ENCODE measurements at places on chromosomes 4 and X.

- no peak for DNase-seq
Measured at GRCh38 chrX:51215266-51215665, 117.4 kb upstream of the NUDT10 start.

GRCh38 chrX:50812995-50813842 lies 775 bp downstream of the SHROOM4 start:
- no peak for DNase-seq

GRCh38 chr4:167084321-167084720 lies 150.0 kb downstream of the SPOCK3 start:
- no peak for DNase-seq

GRCh38 chrX:98405376-98405775 lies 1521.7 kb downstream of the RPA4 start:
- DNase-seq = no peak

GRCh38 chr4:138393886-138394610 lies 151.9 kb upstream of the SLC7A11 start:
- no peak for DNase-seq

DNA sequence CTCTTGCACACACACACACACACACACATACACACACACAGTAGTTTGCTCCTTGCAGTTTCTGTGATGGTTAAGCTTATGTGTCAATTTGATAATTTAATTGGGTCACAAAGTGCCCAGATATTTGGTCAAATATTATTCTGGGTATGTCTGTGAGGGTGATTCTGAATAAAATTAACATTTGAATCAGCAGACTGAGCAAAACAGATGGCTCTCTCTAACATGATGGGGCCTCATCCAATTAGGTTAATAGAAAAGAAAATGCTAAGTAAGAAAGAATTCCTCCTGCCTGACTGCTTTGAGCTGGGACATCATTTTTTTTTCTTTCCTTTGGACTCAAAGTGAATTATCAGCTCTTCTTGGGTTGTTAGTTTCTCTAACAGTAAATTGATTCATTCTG lies 191.2 kb upstream of the INTU start:
- DNase-seq = no peak

DNA sequence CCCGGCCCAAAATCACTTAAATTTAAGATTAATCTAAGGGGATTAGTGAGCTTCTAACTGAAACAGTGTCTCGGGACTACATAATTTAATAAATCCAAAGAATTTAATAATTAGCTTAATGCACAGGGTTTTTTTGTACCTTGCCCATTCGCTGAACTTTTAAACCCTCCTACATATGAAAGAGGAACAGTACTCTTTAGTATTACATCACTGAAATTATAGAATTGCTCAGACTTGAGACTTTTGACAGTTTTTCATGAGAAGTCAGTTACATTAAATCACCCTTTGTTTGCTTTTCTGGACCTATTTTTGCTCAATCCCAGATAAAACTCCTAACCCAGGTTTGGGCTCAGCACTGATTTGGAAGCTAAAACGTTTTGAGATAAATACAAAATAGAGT lies 2.4 kb upstream of the TADA2B start:
- no peak for DNase-seq

GRCh38 chr4:79869597-79870237 lies 203.3 kb downstream of the ANTXR2 start:
- no peak for DNase-seq

DNA sequence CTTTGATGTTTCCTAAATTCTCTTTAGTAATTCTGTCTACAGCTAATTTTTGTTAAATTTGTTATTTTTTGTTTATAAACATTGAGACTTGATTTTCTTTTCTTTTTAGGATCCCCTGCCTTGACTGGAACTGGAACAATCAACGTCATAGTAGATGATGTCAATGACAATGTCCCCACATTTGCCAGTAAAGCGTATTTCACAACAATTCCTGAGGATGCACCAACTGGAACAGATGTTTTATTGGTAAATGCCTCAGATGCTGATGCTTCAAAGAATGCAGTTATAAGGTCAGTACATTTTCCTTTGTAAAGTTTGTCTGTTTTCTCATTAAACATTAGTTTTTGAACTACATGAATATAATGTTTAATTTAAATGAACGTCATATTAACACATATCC lies 119.4 kb downstream of the FAT4 start:
- DNase-seq = no peak

GRCh38 chr4:24508541-24508940 lies 75.8 kb downstream of the DHX15 start:
- no peak for DNase-seq

DNA sequence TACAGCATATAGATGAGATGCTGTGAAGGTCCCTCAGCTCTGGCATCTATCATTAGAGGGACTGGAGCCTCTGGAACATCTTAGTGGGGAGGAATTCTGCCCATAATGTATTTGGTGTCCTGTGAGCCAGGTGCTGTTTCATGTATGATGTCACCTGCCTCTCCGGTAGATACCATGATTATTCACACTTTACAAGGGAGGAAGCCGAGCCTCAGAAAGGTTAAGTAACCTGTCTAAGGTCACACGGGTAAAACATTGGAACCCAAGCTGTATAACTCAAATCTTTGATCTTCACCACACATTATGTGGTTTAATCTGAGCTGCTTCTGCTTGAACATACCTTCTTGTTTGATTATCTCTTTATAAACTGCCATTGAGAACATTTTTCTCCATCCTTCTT lies 442.8 kb downstream of the BCOR start:
- DNase-seq = no peak

- DNase-seq = no peak
Measured at GRCh38 chr4:117770269-117771102, 263.8 kb upstream of the NDST3 start.

DNA sequence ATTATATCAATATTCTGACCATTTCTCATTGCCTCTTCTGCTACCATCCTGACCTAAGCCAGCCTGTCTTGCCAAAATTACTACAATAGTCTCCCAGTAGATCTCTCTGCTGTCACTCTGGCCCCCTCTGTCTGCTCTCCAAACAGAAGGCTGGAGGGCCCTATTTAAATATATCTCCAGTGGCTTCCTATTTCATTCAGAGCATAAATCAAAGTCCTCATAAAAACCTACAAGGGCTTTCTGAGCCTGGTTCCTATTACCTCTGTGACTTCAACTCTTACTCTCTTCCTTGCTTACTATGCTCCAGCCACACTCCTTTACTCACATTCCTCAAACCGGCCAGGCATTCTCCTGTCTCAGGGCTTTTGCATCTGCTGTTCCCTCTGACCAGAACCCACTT lies 19.0 kb downstream of the IGSF1 start:
- no peak for DNase-seq

DNA sequence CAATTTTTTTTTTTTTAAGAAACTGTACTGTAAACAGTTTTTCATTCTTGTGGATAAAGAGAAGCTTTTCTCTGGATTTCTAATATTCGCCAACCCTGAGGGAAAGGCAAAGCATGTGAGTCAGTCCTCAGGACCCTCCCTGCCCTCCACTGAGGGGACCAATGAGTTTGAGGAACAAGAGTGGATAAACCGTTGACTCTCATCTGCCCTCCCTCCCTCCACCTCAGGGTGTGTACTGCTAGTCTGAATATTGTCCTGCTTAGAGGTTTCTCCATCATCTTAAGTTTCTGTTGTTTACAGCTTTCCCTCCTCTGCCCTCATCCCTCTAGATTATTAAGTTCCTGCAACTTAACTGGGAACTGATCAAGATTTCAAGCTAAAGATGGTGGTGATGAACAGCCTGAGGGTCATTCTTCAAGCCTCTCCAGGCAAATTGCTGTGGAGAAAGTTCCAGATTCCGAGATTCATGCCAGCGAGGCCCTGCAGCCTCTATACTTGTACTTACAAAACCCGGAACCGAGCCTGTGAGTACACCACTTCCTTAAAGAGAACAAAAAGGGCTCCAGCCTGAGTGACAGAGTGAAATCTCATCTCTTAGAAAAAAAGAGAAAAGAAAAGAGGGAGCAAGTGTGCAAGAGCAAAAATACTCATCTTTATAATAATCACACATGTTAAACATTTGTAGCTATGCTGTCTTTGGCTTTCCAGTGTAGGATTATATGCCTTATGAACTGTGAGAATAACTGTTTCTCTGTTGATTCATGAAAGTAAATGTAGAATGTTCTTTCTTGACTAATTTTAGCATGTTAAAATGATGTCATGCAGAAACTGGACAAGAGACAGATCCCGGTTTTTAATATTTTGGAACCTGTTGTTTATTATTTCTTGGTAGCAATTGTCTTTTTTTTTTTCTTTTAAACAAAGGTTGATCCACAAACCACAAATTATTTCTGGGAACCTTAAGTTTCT lies 11.9 kb downstream of the CA5B start:
- DNase-seq = no peak

GRCh38 chr4:101101072-101101471 lies 246.3 kb downstream of the PPP3CA start:
- no peak for DNase-seq

- DNase-seq = no peak
Measured at GRCh38 chrX:38045538-38046096, 39.3 kb downstream of the SYTL5 start.

DNA sequence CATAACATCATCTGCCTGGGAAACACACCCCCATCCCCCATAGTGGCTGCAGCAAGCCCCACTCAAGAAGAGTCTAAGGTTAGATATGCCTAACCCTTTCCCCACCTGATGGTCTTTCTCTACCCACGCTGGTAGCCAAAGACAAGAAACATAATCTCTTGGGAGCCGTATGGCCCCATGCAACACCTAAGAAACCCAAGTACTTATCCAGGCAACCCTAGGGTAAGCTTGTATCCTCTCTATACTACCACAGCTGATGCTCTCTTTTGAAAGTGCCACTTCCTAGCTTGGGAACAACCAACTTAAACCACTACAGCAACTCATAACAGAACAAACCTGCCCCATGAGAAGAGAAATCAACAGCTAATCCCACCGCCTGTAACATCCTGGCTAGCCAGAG lies 161.1 kb downstream of the MSN start:
- DNase-seq = no peak

DNA sequence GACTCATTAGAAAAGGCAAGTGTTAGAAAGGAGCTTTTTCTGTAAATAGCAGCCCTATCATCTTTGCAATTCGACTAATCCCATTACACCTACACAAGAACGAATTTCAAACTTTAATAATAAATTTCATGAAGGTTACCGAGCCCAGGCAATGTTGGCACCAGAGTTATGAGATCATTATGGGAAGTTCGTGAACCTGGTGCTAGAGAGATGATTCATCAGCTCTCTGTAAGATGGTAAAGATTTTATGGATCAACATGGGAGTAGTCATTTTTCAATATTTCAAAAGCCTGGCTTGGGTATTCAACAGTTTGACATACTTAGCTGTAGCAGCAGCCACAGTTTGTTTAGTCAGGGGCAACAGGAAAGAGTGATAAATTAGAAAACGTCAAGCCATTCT lies 35.8 kb downstream of the AMELX start:
- no peak for DNase-seq

DNA sequence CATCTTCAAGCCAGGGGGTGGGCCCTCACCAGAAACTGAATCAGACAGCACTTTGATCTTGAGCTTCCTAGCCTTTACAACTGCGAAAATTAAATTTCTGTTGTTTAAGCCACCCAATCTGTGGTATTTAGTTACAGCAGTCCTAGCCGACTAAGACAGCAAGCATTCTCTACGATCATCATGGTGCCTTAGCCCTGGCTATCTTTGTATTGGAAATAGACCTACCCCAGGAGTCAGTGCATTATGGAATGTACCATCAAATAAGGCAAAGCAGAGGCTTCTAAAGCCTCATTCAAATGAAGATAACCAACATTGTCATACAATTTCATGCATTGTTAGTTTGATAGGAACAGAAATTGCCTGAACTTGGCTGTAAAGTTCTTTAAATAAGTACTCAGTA lies 75.0 kb downstream of the PARM1 start:
- DNase-seq = no peak

- DNase-seq = no peak
Measured at GRCh38 chr4:53861856-53862610, 202.4 kb downstream of the CHIC2 start.

- no peak for DNase-seq
Measured at GRCh38 chr4:86661006-86661405, 66.9 kb downstream of the PTPN13 start.

DNA sequence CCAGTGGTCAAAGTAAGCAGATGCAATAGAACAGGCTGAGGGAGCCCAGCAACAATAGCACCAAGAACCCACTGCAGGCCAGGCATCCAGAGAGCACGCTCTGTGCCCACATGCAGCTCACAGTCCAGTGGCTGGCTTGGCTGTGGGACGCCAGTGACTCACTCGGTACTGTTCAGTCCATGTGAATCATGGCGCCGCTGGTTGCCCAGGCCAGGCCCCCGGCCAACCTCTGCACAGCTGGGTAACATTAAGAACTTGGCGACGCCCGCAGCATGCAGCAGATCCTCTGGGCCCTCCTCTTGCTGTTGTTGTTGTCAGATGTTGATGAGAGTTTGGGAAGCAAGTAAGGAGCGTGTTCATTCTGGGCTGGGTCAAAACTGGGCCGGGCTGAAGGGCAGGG lies 60.5 kb downstream of the MSX1 start:
- no peak for DNase-seq

DNA sequence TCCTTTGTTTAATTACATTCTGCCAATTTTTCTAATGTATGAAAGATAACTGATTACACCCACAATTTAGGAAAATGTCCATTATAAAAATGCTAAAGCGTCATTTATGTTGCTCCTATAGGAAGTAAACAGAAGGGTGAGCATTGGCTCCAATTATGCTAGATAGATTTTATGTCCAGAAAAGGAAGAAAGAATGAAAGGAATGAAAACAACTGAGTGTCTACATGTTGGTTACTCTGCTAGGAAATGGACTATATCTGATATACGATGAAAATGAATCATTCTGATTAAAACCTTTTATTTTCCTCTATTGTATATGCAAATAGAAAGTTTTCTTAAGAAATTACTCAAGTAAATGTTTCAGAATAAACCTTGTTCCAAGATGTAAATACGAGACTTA lies 1.6 kb downstream of the ENAM start:
- DNase-seq = no peak

DNA sequence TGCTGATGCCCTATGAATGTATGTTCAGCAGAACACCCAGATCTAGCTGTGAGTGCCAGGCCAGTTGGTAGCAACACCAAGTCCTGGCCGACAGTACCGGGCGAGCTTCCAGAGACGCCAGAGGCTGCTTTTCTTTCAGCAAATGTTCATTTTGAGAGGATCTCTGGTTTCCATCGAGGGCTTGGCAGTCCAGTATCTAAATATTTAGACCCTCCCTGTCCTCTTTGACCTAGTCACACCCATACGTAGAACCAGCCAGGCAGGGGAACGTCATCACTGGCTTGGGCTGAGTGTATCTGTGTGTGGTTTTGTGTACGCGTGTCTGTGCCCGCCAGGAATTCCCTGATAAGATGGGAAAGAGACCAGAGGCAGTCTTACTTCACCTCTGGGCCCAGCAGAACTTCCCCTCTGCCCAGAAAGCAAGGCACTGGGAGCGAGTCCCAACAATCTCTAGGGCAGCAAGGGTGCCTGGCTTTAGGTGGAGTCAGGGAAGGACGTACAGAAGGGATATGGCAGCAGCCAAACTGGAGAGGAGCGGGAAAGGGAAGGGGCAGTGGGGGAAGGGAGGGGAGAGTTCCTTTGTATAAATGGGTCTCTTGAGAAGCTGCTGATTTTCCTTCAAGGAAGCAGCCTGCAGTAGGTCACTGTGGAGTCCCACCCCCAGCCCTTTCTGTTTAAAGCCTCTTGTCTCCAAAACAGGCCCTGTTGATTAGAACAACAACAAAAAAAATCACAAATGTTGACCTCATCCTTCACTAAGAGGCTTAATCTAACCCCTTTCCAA lies 15.0 kb upstream of the ELF4 start:
- no peak for DNase-seq

- DNase-seq = no peak
Measured at GRCh38 chr4:149701435-149702156, 114.0 kb downstream of the IQCM start.

All from activated CD4-positive, alpha-beta T cell treated with anti-CD3 and anti-CD28 coated beads for 4 hours (primary cell).